ENCODE measurements at places on chromosomes 2 and 18.

GRCh38 chr2:162090109-162090508, 16.1 kb upstream of the DPP4 start:
- no peak for DNase-seq

DNA sequence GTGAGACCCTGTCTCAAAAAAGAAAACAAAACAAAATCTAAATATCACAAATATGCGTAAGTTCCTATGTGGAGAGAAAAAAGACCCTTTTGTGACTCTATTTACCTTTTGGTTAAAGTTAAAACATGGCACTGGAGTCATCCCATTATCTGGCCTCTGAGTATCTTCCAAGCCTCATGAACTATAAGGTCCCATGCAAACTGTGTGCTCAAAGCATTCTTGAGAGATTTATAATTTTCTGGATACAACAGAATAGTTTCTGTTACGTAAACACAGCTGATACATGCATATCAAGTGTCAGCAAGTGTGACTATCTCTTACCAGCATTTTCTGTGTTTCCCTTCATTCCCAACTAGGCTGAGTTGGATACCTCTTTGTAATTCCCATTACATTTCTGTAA, 8.8 kb upstream of the NOSTRIN start:
- no peak for DNase-seq

- DNase-seq = no peak
Observed at GRCh38 chr2:53445383-53446070, 322.1 kb upstream of the CHAC2 start.

- DNase-seq = no peak
Observed at GRCh38 chr2:134660626-134661402, 58.0 kb downstream of the TMEM163 start.

DNA sequence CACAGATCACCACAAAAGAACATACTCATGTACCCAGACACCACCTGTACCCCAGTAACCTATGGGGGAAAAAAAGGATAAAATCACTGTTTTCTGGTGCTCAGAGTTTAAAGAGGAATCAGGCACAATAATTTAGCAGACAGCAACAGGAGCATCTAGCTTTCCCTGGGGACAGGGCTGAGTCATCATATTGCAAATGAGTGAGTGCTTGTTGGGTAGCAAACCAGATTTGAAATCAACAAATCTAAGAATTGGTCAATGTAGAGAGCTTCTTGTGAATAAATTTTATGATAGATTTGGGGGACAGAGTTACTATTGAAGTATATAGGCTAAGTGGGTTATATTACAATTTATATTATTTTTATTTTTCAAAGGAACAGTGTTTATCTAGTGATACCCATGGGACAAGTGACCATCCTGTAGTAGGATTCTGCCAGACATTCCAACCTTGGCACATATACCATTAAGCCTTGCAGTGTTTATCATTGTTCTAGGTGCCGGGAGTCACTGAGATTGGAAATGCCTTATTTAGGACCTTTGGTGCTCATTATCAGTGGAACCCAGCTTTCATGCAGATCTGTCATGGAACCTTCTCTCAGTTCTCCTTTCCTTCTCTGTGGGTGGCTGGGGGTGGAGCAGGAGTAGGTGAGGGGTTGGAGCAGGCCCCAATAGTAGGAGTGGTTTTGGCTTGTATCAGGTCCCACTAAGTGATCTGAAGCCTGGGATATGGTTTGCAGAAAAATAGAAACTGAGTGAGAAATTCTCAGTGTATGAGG, 117.2 kb downstream of the CERS6 start:
- no peak for DNase-seq

GRCh38 chr2:169185711-169186110, 116.3 kb downstream of the DHRS9 start:
- no peak for DNase-seq

DNA sequence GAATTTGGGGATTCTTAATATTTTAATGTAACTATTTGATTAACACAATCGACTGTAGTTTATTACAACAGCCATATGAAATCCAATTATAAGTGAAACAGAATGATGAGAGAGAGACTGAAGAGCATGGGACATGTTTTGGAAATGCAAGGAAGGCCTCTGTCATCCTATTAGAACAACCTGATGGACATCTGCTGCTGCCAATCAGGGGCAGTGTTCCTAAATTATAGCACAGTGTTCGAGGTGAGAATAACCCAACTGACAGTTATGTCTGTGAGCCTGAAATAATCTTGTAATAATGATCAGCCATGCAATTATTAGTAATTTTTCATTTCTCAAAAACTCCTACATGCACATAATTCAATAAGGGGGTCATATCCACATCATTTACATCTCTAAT, 73.6 kb downstream of the CCDC141 start:
- no peak for DNase-seq

DNA sequence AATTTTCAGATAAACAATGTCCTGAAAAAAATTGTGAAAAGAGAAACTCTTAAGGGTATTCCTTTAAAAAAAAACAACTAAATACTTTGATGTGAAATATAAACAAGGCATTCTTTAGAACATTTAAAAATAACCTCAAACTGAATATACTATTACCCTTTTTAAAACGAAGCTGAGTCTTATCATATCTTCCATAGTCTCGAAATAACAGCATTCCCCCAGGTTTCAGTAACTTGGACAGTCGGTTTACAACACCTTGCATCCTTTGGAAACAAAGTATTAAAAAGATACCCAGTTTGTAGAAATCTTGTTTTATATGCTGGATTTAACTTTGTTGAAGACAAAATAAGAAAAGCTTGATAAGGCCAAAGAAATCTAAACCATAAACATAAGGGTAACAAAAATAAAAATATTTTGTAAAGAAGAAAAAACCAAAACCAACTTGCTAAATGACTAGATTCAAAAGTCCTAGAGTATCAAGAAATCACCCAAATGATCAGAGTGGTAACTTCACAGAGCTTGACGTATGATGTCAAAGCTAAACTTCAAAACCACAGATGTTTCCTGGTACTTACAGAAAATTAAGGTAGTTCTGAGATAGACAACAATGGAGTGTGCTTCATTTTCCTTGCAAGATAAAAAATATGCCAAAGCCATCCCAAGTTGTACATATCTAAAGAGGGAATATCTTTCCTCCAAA, 107.8 kb downstream of the METTL8 start:
- no peak for DNase-seq

DNA sequence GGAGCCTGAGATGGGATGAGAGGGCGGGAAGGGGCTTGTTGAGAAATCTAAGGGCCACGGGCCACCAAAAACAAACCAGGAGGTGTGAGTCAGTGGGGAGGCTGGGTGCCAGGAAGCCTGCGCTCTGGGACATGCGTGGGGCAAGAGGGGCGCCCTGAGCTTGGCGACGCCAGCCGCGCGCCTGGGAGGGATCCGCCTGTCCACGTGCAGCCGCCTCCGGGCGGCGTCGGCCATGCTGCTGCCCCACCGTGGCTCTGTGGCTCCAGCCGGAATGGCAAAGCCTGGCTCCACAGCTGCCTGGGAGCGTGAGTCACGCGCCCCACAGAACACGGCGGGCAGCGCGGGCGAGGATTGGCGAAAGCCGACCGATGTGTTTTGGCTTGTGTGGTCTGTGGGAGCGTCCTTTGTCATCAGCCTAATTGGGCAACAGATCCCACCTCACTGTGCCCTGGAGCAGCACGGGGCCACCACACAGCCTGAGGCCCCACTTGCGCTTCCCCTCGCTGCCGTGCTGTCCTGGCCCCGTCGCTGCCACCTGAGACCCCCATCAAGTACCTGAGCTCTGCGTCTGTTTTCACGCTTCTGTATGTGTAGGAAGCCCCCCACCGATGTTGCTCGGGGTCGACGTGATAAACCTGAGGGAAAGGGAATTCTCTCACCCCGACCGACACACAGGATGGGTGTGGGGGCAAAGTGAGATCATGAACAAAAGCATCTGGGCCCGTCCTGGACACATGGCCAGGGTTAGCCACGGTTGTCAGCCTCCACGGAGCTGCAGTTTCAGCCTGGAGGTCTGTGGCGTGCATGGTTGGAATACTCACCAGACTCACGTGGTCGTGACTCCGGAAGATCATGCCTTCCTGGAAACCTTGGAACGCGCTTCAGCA, 80.5 kb downstream of the NFATC1 start:
- no peak for DNase-seq

- DNase-seq = no peak
Observed at GRCh38 chr18:25739376-25739775, 351.0 kb downstream of the SS18 start.

DNA sequence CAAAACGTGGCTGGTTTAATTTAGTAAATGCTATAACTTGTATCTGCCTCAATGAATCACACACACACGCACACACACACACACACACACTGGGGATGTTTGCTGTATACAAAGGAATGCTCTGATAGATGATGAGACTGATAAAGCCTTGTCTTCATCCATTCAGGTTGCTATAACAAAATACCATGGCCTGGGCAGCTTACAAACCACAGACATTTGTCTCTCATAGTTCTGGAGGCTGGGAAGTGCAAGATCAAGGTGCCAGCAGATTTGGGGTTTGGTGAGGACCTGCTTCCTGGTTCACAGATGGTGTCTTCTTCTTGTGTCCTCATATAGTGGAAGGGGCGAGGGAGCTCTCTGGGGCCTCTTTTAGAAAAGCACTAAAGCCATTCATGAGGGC, 149.5 kb upstream of the HDAC4 start:
- DNase-seq = no peak

- no peak for DNase-seq
Observed at GRCh38 chr2:170339322-170339721, 161.4 kb downstream of the MYO3B start.

GRCh38 chr2:235520787-235521186, 26.9 kb downstream of the AGAP1 start:
- no peak for DNase-seq

DNA sequence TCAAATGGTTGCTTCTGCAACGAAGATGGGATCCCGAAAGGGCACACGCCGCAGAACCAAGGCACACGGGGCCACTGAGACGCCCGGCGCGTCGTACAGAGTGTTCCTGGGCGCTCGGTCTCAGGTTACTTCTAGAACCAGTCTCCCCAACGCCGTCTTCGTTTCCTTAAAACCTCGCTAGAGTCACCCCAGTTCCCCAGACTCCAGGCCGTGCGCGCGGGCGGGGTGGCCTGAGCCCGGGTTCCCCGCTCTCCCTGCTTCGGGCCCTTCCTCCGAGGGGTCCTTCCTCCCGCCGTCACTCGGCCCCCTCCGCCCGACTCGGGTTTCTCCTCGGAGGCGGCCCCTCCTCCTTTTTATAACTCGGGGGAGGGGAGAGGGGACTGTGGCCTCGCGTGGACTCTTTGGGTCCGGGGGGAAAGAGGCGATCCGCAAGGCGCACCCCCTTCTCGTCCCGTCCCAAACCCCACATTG, 774 bp upstream of the FZD7 start:
- DNase-seq = no peak

DNA sequence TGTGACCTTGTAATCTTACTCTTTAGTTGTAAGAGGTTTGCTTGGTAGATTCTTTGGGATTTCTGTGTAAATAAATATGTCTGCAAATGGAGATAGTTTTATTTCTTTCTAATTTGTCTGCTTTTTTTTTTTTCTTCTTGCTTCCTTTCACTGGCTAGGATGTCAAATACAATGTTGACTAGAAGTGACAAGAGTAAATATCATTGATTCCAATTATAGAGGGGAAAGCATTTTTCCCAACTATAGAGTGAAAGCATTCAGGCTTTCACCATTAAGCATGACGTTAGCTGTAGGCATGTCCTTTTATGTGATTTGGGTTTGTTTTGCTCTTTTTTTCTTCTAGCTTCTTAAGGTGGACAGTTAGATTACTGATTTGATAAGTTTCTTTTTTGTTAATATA, 191.5 kb downstream of the MCFD2 start:
- DNase-seq = no peak

DNA sequence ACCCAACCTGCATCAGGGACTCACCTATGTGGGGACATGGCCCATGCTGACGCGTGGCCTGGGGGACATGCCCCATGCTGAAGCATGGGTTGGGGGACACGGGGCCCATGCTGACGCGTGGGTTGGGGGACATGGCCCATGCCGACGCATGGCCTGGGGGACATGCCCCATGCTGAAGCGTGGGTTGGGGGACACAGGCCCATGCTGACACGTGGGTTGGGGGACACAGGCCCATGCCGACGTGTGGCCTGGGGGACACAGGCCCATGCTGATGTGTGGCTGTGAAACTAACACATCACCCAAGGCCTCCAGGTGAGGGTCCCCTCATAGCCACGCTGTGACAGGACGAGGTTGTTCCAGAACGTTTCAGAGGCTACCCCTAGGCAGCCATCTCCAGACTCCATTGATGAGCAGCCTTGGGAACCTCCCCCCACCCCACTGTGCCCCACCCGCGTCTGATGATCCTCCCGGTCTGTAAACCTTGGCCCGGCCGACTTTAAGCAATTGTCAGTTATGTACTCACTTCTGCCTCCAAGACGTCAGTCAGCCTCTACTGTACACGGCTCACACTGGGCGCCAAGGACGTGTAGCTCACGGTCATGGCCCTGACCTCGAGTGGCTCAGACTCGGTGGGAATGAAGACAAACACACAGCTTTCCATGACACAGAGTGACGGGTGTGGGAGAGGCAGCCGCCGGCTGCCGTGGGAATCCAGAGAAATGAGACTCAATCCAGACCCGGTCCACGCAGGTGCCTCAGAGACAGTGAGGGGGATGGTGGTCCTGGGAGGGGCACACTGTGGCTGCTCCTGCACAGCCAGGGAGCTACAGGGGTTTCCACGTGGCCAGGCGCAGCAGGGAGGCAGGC, 50.2 kb upstream of the SLC66A3 start:
- DNase-seq = no peak

- DNase-seq = no peak
Observed at GRCh38 chr2:218833023-218833609, 1.5 kb upstream of the PRKAG3 start.

DNA sequence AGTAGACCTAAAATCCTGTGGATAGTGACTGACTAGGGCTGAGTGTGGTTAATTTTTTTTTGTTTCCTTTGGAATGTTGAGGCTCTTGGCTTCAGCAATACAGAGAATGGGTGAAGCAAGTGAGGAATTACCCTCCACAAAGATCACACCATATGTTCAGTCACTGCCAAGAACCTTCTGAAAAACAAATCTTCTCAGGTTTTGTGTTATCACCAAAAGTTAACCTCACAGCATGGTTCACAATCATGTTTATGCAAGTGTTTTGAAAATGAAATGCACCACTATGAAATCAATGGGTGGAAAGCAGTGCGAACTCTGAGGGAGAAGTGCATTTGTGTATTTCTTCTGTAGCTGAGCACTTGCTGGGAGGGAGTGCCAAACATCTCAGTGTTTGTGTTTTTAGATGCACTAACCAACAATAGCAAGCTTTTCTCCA, 44.4 kb downstream of the SPATS2L start:
- DNase-seq = no peak
